ENCODE measurements at places on chromosomes 7 and 10. TPM values are rescaled to one million over a fixed set of nuclear protein-coding genes. Genes with fewer than 3 reads are reported as not detected.
A peak's percentile ranks its signal among the peaks of the same experiment; 100 is the strongest.

Gene ZC3HAV1L
- polyA plus RNA-seq = not detected

Gene ARHGAP19
- polyA plus RNA-seq = 6.6 TPM

Gene BTBD16
- not detected for polyA plus RNA-seq

Gene PRLHR
- polyA plus RNA-seq = not detected

Gene NEUROG3
- not detected for polyA plus RNA-seq

Gene ADCYAP1R1
- not detected for polyA plus RNA-seq

Gene GPR141
- polyA plus RNA-seq = not detected

DNA sequence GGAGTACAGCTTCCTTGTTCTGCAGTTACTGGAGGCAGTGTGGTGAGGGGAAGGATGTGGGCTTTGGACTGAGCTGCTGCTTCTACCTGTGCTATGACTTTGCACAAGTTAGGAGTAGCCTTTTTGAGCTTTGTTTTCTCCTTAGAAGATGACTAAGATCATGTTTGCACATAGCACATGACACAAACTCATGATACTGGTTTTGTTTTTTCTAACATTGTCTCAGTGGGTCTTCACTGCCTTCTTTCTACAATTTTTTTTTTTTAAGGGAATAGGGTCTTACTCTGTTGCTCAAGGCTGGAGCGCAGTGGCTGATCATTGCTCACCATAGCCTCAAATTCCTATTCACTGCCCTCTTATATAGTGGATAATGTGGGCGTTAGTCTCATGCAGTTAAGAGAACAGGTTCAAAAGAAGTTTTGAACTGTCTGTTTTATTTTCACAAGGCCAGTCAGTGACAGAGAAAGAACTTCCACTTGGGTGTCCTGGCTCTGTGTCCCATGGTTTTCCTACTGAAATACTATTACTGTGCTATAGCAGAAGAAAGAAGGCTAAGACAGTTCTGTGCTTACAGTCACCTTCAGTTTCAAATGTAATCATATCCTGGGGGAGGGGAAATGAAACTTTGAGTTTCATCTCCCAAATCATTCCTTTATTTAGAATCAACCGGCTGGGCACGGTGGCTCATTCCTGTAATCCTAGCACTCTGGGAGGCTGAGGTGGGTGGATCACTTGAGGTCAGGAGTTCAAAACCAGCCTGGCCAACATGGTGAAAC lies 72.0 kb downstream of the KAT6B start:
- no peak for DNase-seq

GRCh38 chr10:60246382-60246781 lies 143.3 kb downstream of the ANK3 start:
- no peak for DNase-seq

DNA sequence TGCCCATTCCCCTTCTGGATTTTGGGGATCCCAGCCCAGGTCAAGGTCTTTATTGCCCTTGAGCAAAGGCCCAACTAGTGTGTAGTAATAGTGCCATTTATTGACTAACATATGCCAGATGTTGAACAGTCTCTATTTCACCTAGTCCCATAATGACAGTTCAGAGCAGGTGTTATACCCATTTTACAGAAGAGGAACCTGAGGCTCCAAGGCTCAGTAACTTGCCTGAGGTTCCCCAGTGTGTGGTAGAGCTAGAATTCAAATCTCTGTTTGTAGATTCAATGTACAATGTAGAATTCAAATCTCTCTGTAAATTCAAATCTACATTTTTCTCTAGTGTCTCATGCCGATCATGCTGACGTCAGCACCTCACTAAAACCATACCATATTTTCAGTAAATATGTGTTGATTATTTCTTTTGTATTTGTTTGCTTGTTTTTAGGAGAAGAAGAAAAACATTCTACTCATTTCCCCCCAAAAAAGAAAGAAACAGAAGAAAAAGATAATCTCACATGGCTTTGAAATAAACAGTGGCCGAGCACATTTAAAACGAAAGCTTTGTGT lies 329.7 kb downstream of the PRPF18 start:
- no peak for DNase-seq

GRCh38 chr10:43461950-43462349 lies 25.0 kb downstream of the ZNF487 start:
- peak; percentile 62 for DNase-seq

DNA sequence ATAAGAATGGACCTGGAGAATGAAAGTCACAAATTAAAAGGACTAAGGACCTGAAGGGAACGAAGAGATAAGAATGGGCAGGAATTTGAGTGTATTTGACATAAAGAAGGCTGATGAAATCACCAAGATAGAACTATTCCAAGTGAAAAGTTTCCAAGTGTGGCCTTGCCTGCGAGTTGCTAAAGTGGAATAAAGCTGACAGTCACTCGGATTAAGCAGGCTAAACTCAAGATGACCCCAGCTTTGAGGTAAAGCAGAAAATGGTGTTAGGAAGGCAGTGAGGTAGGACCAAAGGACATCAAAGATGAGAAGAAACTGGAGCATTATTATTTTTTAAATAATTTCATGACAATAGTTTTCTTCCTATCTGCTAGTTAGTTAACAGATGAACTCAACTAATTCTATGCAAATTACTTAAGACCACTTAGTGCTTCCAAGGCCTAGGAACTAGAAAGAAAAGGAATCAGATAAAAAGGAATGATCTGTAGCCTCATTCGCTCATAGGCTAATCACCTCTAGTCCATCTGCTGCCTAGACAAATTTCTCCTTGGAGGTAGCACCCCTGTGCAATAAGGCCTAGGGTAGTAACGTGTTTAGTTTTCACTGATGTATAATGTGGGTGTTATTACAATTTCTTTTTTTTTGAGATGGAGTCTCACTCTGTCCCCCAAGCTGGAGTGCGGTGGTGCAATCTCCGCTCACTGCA lies 34.5 kb downstream of the EZH2 start:
- DNase-seq = no peak

- DNase-seq = no peak
These were observed 157.1 kb downstream of the ZEB1 start for GRCh38 chr10:31476088-31476487.

- no peak for DNase-seq
These were observed 177.8 kb downstream of the NSUN6 start for GRCh38 chr10:18473424-18474117.

DNA sequence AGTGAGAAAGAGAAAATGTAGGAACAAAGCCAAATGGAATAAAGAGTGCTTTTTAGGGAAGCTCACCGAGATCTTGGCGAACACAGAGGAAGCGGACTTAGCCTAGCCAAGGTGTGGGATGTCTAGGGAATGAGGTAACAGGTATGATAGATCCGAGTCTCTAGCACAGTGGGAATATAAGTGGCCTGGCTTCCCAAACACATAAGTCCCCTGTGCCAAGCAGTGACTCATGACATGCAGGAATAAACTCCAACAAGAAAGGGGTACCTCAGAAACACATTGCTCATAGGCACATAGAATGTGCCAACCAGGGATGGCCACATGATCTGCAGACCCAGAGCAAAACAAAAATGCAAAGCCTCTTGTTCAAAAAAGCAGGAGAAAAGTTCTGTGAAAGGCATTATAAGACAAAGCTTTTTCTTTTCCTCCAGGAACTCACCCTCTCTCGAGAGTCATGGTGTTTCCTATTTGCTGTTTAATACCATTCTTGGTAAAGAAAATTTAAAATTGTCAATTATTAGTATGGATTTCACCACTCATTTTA lies 542.5 kb downstream of the GATA3 start:
- DNase-seq = no peak

- no peak for DNase-seq
These were observed 79.7 kb downstream of the FOXL3 start for GRCh38 chr7:369476-370258.

- no peak for DNase-seq
These were observed 39.5 kb downstream of the LRMDA start for GRCh38 chr10:75470901-75471300.

- DNase-seq = no peak
These were observed 77.7 kb upstream of the DIP2C start for GRCh38 chr10:767211-767610.

DNA sequence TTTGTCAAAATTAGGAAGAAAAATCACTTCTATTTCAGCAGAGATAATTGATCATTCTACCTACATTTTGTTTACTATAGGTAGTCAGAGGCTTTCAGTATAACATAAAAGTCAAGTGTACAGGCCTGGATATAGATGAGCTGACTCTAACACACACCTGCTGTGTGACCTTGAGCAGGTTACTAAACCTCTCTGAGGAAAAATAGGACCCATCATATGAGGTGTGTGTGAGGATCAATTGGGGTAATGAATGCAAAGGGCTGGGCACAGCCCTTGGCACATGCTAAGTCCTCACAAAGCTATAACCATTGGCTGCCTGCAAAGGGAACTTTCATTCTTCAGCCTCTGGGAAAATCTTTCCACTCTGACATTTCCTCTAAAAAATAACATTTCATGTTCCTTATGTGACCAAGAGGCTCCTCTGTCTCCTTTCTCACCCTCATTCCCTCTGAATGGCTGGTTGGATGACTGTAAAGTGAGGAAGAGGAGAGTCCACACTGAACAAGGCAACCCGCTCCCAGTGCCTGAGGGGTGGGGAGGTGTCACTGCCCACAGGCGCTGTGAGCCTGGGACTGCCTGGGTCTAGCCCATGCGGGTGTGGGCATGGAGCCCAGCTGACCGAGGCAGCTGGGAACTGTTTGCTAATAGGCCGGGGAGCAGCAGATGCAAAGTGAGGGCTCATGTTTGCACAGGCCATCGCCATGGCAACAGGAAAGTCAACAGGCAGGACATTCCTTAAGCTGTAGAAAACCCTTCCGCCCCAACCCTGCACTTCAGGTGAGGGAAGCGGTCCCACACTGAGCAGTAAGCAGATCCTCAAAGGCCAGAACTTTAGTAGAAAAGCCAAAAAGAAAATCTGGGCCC lies 36.8 kb downstream of the MYOF start:
- no peak for DNase-seq

GRCh38 chr10:3684891-3685290 lies 100.1 kb downstream of the KLF6 start:
- DNase-seq = no peak

All from naive B cell (primary cell).